ENCODE measurements at places on chromosomes 7 and 10.

DNA sequence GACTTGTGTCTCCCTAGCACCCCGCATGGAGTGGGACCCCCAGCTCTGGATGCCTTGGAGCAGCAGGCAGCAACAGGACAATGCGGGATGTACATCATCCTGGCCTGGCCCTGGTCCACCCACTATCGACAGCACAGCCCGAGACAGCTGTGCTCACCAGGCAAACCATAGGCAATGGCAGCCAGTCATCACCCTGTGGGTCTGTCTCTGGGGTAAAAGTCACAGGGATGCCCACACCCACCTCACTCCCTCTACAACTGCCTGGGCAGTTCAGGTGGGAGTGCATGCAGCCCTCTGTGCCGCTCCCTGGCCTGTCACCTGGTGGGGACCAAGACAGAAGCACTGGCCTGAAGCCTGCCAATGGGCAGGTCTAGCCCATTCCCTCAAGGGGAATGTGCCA is 147.8 kb downstream of the GRID1 start:
- peaks cover 17% of the 10 kb centered on the region for H3K27me3 ChIP-seq
- no peak for DNase-seq
- H3K27ac ChIP-seq: no peak overlapping the region
- H3K4me3 ChIP-seq: no peak overlapping the region
- no peaks in the 10 kb centered on the region for H3K4me1 ChIP-seq

GRCh38 chr10:92265687-92266258 is 25.1 kb downstream of the CPEB3 start:
- no peaks in the 10 kb centered on the region for H3K4me1 ChIP-seq
- H3K27ac ChIP-seq: no peak overlapping the region
- no peak overlapping the region for H3K4me3 ChIP-seq
- no peak for DNase-seq
- H3K27me3 ChIP-seq: no peaks in the 10 kb centered on the region

- H3K4me3 ChIP-seq: no peak overlapping the region
- H3K27me3 ChIP-seq: no peaks in the 10 kb centered on the region
- no peak for DNase-seq
- no peak overlapping the region for H3K27ac ChIP-seq
- H3K4me1 ChIP-seq: peaks cover 16% of the 10 kb centered on the region
Measured at GRCh38 chr7:42883950-42884349, 27.9 kb downstream of the C7orf25 start.

GRCh38 chr7:18276380-18276779 is 219.2 kb upstream of the HDAC9 start:
- H3K4me1 ChIP-seq: no peaks in the 10 kb centered on the region
- no peak overlapping the region for H3K27ac ChIP-seq
- no peak for DNase-seq
- H3K36me3 ChIP-seq: no peaks in the 10 kb centered on the region

DNA sequence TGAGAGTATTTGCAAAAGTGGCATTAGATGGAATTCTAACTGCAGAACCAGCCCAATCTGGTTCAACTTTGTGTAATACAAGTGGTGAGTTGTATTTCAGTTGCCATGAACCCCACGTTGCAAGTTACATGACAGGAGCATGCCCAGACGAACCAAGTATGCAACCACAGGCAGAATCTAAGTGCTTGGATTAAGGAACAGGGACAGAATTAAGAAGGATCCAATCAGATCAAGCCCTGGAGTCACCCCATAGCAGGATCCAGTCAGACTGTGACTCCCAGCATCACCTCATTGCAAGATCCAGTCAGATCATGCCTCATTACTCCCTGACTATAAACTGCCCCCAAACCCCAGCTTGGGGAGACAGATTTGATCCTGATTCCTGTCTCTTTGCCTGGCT is 388.7 kb upstream of the NRP1 start:
- no peak overlapping the region for H3K4me3 ChIP-seq
- no peak overlapping the region for H3K27ac ChIP-seq
- no peaks in the 10 kb centered on the region for H3K36me3 ChIP-seq
- DNase-seq: no peak
- no peaks in the 10 kb centered on the region for H3K4me1 ChIP-seq

DNA sequence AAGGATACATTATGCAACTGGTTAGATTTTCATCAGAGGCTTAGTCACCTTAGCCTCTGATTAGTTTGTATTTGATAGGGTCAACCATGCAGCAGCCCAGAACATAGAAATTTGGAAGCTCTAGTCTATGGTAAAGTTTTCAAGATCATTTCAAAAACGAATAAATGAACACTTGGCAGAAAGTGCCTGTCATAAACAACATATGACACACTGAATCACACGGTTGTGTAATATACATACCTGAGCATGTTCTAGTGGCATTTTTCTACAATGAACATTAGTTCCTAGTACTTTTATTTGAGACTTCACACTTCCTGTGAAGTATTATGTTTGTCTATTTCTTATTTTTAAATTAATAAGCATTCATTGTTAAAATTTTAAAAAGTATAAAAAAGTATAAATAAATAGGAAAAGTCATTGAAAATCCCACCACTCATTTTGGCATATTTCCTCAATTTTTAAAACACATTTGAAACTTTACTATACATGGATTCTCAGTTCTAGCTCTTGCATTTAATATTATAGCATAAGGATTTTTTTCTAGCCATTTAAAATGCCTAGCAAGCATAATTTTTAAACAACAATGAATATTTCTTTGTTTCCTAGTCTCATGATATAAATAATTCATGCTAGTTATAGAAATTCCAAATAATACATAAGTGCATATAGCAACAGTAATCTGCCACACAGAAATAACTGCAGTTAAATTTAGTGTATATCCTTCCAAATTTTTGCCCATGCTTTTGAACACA is 25.7 kb upstream of the PRPS1L1 start:
- H3K4me1 ChIP-seq: no peaks in the 10 kb centered on the region
- no peak overlapping the region for H3K4me3 ChIP-seq
